CD4-positive, alpha-beta T cell treated with Interleukin-1 beta for 1 hour (primary cell): ENCODE measurements at places on chromosomes 13 and 19.

DNA sequence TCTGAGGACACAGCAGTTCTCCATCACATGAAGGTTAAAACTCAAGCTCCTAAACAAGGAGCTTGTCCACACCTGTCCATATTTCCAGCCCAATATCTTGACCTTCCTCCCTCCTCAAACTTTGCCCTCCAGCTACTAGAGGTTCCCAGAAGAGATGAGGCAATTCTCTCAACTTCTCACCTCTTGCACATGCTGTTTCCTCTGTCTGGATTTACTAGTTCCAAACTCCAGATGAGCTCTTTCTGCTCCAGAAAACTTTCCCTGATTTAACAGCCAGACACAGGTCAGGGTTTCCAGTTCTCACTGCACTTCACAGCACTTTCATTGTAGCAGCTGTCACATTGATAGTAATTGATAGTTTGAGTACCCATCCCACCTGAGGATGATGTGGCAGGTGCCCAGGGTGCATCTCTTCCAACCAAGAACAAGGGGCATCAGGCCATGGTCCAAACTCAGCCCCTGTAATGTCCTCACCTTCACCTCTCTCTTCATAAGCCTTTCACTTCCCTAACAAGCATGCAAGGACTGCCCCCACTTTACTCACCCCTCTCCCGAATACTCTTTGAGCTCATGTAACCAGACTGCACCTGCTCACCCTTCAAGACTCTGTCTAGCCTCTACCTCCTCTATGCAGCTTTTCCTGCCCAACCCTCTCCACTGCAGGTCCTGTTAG lies 3.0 kb upstream of the WDFY2 start:
- DNase-seq, result no peak

DNA sequence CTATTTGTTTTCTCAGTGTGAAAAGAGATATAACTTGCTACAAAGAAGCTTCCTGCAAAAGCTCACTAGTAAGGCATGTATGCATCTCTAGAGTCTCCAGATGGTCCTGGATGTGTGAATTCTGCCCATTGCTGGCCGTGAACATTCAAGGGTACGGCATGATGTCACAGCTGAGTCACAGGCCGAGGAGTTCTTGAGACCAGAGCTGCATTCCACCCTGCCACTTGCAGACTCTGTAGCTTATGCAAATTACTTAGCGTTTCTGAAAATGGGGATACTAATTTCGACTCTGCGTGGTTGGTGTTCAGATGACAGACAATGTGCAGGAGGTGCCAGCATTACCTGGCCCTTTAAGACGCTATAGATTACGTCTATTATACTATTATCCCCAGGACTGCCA lies 470.7 kb downstream of the ZNF536 start:
- no peak for DNase-seq

DNA sequence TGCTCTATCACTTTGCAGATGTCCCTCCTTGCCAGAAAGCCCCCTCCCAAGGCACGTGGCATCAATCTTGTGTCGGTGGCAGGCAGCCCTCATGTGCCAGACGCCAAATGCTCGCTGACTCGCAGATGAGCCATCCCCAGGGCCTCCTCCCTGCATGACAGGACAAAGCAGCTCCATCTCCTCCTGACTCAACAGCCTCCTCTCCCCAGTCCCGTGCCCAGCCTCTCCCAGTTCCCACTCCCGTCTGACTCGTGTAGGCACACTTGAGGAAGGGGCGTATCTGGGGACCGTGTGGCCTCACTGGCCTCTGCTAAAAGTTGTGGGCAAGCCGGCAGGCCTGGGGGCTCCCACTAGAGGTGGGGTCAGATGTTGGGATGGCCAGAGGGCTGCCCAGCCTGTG lies 133.6 kb downstream of the STK24 start:
- DNase-seq, result no peak

DNA sequence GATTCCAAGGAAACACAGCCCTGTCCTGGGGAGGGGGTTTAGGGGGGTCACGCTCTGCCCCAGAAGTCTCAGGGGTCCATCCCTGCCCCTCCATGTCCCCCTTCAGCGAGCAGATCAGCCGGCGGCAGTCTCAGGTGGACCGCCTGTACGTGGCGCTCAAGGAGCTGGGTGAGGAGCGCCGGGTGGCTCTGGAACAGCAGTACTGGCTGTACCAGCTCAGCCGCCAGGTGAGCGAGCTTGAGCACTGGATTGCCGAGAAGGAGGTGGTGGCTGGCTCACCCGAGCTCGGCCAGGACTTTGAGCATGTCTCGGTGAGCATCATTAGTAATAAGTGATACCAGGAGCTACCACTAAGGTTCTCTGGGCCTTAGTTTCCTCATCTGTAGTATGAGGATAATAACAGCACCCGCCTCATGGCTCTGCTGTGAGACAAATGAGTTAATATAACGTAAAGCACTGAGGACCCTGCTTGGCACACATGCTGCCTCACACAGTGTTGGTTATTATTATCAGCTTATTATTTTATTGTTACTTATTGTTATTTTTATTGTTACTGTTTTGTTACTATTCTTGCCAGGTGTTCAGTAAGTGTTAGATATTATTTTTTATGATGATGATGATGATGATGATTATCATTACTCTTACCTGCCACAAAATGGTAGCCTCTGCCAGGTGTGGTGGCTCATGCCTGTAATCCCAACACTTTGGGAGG lies 20.5 kb upstream of the SHKBP1 start:
- no peak for DNase-seq

DNA sequence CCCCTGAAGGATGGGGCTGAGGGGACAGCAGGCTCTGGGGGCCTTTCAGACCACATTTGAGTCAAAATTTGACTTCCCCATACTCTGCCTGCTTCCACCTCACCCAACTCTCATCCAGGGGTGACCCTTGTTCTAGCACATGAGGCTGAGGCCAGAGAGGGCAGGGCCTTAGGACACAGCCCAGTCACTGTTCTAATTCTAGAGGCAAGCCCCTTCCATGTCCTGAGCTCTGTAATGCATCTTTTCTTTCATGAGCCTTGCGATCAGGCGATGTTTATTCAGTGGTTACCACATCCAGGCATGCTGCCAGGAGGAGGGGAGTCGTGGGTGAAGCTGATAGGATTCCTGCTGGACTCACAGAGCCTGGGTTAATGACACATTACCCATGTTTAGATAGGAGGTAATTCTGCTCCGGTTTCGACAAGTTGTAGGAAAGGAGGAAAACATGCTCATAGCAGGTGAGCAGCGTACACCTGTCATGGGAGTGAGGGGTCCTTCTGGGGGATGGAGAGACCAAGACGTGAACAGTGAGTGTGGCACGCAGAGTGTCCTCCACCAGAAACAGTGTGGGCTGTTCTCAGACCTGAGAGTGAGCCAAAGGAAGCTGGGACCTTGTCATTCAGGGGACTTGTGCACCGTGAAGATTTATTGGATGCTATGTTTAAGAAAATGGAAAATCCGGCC lies 9.3 kb downstream of the RPS9 start:
- peak; percentile 21 for DNase-seq

DNA sequence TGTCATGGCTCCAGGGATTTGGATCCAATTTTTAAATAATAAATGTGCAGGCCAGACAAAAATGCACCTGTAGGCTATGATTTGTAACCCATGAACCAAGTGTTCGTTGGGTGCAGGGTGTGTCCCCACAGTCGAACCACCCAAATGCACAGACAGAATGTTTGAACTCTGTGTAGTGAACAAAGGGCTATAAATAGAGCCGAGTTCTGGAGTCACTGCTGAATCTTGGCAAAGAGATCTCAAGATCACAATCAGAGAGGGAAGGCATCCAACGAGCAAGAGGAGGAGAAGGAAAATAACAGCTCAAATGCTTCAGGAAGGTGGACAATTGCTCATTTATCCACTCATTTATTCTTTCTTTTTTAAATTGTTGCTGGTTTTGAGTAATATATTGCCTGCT lies 547.9 kb downstream of the FGF9 start:
- no peak for DNase-seq

GRCh38 chr13:41231786-41232185 lies 31.6 kb downstream of the MTRF1 start:
- DNase-seq, result peak; percentile 5

DNA sequence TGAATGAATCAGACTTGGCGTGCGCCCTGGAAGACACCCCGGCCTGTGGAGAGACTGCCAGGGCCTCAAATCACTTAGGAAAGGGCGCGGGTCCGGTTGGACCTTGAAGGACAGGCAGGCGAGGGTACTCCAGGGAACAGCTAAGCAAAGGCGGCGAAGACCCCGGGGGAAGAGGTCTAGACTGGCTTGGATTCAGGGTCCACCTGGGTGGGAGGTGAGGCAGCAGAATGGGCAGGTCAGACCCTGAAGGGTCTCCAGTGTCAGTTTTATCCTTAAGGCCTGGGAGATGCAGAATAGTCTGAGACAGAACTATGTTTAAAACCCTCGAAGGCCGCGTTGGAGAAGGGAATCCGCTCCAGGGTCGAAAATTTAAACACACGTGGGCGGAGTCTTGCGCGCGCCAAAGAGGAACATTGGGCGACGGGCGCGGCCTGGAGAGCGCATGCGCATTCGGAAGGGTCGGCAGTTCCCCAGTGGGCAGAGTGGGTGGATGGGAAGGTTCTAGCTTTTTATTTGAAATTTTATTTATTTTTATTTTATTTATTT lies 567 bp upstream of the SMG9 start:
- DNase-seq, result peak; percentile 83

DNA sequence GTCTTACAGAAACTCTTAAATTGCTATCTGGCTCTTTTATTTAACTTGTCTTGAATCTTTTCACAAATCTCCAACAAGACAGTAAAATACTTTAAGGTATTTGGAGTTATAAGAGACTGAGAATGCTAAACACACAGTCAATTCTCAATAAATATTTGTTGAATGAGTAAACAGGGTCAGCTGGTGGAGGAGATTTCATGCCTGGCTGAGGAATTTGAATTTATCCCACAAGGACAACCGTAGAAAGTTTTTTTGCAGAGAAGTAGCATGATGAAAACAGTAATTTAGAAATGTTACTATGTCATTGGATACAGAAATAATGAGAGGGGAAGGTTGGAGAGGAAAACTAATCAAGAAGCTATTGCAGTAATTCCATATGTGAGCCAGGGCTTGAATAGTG lies 1223.7 kb downstream of the PCDH17 start:
- no peak for DNase-seq

- DNase-seq, result no peak
These were observed 2.4 kb downstream of the LRFN3 start for GRCh38 chr19:35938282-35939224.

DNA sequence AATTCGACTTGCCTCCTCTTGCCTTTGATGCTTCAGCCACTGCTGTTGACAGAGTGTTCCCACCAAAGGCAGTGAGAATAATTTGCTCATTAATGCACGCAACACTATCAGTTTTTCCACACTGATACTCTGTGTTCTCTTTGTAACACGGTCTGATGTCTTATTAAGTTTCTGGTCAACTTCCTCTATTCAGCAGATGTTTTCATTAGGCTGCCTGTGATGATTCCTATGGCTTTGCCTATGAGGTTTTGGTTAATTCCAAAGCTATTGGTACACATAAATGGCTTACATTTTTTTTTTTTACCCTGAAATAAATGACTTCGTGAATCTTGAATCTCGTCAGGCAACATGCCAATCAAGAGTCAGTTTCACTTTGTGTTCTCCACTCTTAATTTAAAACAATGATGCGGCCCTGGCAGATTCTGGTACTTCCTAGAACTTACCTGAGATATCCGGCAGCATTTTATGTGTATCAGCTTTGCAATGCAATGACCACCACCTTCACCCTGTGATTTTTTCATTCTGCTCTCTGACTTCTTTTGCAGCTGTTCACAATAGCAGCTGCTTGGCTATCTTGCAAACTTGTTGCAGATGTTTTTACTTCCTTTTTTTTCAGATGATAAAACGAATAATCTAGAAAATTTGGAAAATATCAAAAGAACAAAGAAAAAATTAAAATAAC lies 27.5 kb upstream of the KL start:
- DNase-seq, result no peak

DNA sequence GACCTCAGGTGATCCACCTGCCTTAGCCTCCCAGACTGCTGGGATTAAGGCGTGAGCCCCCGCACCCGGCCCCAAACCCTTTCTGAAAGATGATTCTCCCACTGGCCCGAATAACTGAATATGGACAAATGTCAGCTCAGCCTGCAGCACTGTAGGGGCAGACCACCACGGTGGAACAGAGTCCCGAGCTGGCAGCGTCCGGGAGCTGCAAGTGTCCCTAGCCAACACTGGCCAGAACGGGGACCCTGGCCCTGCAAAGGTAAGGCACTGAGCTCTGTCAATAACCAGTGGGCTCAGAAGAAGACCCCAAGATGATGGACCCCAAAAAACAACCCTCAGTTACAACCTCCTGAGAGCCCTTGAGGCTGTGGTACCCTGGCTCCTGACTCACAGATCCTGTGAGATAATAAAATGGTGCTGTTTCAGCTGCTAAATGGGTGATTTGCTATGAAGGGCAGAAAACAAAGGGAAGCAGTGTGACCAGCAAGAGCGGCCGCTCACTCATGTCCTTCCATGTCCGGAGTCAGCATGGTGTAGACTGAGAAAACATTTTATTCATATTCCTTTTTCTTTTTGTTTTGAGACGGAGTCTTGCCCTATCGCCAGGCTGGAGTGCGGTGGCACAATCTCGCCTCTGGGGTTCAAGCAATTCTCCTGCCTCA lies 1.6 kb downstream of the LSM7 start:
- no peak for DNase-seq

- peak; percentile 82 for DNase-seq
These were observed 3.1 kb downstream of the KISS1R start for GRCh38 chr19:920051-920864.

- no peak for DNase-seq
These were observed 83.2 kb downstream of the RUBCNL start for GRCh38 chr13:46303742-46304385.

GRCh38 chr13:107531816-107532215 lies 683.5 kb downstream of the LIG4 start:
- DNase-seq, result no peak
